ENCODE measurements at places on chromosomes 6 and 20.

DNA sequence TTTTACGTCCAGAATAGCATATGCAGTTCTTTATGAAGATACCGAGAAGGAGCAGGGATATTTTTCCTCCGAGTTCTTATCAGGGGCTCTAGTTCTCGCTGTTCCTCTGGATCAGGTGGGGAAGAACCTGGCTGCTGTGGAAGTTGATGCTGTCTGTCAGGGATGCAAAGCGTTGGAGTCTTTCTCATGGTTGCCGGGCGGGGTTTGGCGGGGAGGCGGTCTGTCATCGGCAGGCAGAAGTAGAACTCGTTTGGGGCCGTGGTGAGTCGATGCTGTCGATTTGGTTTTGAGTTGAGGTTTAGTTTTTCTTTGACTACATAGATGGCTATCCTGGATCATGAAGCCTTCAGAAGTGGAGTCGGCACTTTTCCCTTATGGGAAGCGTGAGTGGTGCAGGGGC is 691.2 kb downstream of the QKI start:
- DNase-seq = no peak

DNA sequence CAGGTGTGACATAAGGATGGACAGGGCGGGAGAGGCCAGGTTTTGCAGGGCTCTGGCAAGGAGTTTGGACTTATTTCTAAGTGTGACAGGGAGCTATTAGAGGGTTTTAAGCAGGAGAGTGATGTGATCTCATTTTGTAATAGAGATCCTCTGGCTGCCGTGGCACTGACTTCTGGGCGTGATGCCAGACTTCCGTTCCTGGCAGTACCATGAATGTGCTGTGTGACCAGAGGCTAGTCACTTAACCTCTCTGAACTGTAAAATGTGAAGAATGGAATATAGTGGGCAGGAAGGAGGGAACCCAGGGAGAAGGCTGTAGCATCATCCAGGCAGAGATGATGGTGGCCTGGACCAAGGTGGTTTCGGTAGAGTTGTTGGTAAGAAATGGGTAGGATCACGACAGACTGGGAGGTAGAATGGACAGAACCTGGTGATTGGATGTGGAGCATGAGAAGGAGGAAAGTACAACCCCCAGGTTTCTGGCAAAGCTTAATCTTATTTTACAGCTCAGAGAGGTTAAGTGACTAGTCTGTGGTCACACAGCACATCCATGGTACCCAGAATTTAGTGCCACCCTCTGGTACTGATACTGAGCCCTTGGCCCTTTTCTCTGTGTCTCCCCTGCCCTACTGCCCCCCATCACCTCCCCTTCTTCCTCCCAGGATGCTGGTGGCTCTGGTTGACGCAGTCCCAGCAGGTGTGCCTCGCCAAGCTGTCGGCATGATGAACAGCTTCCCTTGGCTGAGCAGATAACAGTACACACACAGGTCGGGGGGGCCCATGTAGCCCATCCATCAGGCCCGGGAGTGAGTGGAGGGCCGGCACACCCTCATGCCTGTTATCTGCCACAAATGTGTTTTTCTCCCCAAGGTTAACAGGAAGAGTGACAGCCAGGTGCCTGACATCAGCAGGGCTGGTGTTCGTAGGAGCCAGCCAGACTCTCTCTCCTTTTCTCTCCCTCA is 52.9 kb upstream of the CTNNBL1 start:
- no peak for DNase-seq

DNA sequence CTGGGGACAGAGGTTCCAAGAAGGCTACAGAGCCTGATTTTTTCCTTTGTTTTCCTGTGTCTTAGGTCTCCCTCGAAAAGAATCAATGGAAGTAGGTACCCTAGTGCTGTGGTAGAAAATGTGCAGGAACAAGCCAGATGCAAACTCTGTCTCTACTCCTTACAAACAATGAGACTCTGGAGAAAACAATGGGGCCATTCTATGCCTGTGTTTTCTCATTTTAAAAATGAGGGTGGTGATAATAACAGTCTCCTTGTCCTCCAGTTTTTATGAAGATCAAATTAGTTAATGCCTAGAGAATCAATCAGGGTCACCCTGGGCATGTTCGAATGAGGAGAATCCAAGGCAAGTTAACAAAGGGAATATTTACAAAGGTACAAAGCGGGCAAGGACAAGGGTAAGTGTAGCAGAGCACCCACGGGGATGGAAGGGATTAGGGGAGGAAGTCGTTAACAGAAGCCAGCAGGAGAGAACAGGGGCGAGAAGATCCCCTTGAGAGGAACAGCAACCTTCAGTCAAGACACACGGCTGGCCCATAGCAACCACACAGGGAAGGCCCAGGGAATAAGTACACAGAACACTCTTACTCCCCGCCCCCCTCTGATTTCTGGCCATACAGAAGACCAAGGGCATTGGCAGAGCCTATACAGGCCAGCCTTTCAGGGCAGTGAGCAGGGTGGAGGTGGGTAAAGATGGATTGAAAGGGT is 342.8 kb downstream of the PTPRT start:
- DNase-seq = no peak

- DNase-seq = no peak
Observed at GRCh38 chr6:13380761-13381160, 52.4 kb upstream of the TBC1D7 start.

DNA sequence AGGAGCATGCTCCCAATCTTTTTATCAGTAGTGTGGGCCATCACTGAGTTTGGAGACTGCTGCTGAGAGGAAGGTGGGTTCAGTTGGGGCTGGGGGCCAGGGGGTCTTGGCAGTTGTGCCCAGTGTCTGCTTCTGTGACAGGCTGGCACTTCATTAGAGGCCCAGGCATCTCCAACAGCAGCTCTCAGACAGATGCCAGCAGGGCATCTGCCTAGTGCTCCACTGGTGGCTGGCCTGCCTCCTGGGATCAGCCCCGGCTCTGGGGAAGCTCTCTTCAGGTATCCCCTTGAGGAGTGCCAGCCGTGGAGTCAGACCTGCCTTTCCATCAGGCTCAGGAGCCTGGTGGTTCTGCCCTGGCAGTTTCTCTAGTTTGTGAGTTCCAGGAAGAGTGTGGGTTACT is 77.3 kb downstream of the DTD1 start:
- no peak for DNase-seq

- DNase-seq = no peak
Observed at GRCh38 chr6:67369679-67370078, 1265.4 kb upstream of the ADGRB3 start.

GRCh38 chr6:17349427-17349826 is 44.0 kb upstream of the CAP2 start:
- no peak for DNase-seq

DNA sequence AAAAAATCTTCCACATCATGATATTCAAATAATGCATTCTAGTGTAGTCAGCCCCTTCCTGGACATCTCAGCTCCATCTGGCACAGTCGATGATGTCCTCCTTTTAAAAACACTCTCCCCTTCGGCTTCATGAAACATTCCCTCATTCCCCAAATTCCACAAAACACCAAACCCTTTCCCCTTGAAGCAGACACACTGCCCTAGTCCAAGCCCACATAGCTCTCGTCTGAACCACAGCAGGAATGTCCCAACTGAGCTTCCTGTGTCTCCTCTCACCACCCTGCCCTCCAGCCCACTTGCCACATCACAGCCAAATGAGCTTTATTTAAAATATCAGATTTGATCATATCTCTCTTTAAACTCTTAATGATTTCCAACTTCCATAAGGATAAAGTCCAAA is 106.4 kb upstream of the CARMIL1 start:
- no peak for DNase-seq

DNA sequence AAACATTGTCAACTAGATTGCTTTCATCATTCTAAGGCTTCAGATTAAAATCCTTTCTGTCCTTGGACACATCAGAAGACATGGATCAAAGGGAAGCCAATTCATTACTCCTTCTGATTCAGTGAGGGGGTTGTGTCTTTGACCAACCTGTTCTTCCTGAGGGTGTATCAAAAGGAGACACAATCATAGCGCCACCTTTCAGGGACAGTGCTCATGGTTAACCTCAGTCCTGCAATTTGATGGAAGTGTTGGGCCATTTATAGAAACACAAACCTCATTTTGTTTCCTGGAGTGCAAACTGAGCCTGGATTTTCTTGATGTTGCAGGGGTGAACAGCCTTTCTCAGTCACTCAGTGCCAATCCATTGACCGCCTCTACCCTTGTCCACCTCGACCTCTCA is 163.9 kb upstream of the SCGN start:
- no peak for DNase-seq

GRCh38 chr6:32370505-32370904 is 1.2 kb downstream of the TSBP1 start:
- DNase-seq = no peak

GRCh38 chr6:37826188-37826587 is 6.7 kb downstream of the ZFAND3 start:
- no peak for DNase-seq

DNA sequence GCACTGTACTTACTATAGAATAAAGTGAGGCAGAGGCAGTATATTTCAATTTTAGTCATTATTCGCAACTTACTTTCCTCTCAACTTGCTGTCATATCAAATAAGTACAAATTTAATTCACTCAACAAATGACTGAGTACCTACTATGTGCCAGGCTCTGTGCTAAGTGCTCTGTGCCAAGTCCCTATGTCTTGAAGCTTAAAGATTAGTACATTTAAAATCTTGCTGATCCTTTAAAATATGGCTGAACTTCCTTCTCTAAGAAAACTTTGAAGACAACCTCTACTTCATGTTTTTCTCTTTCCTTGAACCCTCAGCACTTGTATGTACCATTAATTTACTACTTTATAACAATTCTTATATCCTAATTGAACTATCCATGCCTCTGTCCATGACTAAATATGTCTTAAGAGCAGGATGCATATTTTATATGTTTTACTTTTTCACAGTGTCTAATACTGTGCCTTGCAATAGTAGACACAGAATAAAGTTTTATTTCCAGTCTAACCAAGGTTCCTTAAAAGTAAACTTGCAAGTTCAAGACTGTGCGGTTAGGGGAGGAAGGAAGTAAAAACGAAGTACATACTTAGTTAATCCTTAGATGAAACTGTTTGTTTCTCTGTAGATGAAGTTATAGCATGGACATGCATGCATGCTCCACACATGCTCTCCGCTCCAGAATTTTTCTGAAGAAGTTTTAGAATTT is 10.0 kb upstream of the LATS1 start:
- DNase-seq = no peak

DNA sequence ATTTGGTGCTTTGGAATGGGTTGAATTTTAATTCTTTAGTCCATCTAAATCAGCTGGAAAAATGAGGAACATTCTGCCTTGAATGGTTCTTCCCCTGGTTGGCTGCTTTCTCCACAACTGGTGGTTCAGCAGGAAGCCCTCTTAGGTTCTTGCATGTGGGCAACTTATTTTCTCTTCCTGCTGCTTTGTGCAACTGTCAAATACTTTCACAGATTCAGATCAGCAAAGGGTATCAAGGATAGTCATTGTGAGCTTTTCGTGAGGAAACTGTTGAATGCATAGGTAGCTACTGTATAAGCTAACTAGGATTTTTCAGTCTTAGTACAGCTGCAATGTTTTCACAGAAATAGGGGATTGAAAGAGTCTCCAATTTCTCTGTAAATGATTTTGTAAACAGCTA is 72.9 kb upstream of the MRAP2 start:
- DNase-seq = no peak

GRCh38 chr6:134060491-134061106 is 8.2 kb upstream of the SLC2A12 start:
- DNase-seq = no peak

- no peak for DNase-seq
Observed at GRCh38 chr20:19913927-19914614, 103.1 kb upstream of the NAA20 start.

DNA sequence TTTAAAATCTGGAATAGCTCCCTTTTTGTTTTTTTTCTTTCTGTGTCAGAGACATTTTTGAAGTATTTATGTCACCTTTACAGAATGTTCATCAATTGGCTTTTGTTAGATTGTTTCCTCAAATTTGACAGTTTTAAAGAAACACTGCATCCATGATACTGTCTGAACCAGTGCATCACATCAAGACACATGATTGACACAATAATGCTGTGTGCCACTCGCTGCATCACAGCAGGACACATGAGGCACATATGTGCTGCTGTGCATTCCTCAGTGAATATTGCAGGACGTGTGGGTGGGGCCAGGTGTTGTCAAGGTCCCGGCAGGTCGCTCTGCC is 37.4 kb downstream of the ERMARD start:
- DNase-seq = no peak

DNA sequence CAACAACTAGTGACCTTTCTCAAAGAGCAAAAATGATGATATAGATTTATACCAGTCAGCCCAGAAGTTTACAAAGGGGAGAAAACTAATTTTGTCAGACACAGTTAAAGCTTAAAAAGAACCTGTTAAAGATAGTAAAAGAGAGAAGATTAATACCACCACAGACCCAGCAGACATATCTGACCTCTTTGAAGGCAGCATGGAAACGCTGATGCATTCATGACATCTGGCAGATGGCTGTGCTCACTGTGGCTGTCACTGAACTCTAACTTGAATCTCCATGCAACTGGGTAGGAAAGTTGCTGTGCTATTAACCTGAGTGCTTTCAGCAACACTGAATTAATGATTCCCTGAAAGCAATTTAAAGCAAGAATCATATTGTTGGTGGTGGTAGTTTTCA is 159.8 kb upstream of the PRDM1 start:
- no peak for DNase-seq

- no peak for DNase-seq
Observed at GRCh38 chr6:108946695-108947094, 98.5 kb downstream of the ARMC2 start.

GRCh38 chr6:14707276-14707675 is 538.6 kb upstream of the JARID2 start:
- no peak for DNase-seq

DNA sequence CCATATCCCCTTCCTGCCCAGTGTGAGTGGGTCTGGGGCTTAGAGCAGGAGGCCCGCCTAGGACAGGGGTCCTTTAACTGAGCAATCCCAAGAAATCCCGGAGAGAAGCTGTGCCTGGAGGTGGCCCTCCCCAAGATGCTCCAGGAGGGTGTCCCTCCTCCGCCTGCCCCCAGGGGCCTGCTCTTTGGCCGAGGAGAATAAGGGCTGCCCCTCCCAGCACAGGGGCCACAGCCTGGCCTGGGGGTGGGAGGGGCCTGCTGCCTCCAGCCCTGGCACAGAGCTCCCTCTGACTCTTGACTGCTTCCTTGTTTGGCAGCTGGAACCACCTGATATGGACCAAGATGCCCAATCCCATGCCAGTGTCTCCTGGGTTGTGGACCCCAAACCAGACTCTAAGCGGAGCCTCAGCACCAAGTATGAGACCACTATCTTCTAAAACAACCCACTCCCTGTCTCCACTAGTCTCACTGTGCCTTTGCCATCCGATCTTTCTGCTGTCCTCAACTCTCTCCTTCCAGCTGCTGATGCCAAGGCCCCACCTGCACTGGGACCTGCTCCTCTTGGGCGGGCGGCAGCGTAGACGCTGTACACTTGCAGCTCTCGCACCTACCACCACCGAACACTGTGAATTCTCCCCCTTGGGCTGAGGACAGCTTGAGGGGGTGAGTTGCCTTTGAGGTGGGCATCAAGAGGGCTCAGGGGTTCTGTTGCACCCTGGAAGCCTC is 54.3 kb downstream of the TCP11 start:
- DNase-seq = no peak

Measured in T-helper 9 cell (primary cell).